ENCODE measurements at places on chromosomes 7 and 10. TPM values are rescaled to one million over a fixed set of nuclear protein-coding genes. Genes with fewer than 3 reads are reported as not detected.

GRCh38 chr10:122176232-122177213, 94.6 kb upstream of the BTBD16 start:
- peaks cover 58% of the 10 kb centered on the region for H3K4me1 ChIP-seq
- no peaks in the 10 kb centered on the region for H3K27me3 ChIP-seq
- no peak overlapping the region for H3K4me3 ChIP-seq
- peak overlapping the region; percentile 3 for H3K27ac ChIP-seq

- H3K27me3 ChIP-seq = no peaks in the 10 kb centered on the region
- 0 out of 2 replicates have a peak, but pooled peaks cover 3% of the 10 kb centered on the region for H3K4me1 ChIP-seq
- DNase-seq = no peak
- no peak overlapping the region for H3K4me3 ChIP-seq
These were observed 269.7 kb upstream of the NFE2L3 start for GRCh38 chr7:25882151-25882773.

GRCh38 chr10:29635711-29636144, 957 bp upstream of the SVIL start:
- no peak overlapping the region for H3K4me3 ChIP-seq
- no peaks in the 10 kb centered on the region for H3K27me3 ChIP-seq
- no peaks in the 10 kb centered on the region for H3K36me3 ChIP-seq

- no peak overlapping the region for H3K4me3 ChIP-seq
- DNase-seq = no peak
- H3K27me3 ChIP-seq = no peaks in the 10 kb centered on the region
- H3K4me1 ChIP-seq = no peaks in the 10 kb centered on the region
- H3K36me3 ChIP-seq = no peaks in the 10 kb centered on the region
These were observed 106.8 kb downstream of the WNT2 start for GRCh38 chr7:117216010-117216409.

- no peaks in the 10 kb centered on the region for H3K4me1 ChIP-seq
- no peak overlapping the region for H3K27ac ChIP-seq
- DNase-seq = no peak
- H3K27me3 ChIP-seq = no peaks in the 10 kb centered on the region
- no peaks in the 10 kb centered on the region for H3K36me3 ChIP-seq
These were observed 6.4 kb upstream of the MYL10 start for GRCh38 chr7:101635484-101635883.

DNA sequence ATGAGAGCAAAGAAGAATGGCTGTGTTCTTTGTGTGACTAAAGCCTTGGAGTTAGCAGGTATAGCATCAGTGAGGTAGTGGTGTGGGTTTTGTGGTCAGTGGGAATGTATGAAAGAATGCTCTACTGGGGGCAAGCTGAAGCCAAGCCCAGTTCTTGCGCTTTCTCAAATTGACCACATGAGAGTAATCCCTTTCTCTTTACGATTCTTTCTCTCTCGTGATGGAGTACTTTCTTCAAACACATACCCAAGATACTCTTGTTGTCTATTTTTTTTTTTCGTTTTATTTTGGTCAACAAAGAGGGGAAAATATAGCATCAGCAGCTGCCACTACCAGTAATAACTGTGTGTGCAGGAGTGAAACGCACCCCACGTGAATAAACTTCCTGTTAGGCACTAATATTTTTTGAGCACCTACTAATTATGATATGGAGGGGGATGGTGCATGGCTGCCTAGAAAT, 8.4 kb upstream of the PANK1 start:
- no peak overlapping the region for H3K4me3 ChIP-seq
- no peaks in the 10 kb centered on the region for H3K27me3 ChIP-seq
- H3K36me3 ChIP-seq = no peaks in the 10 kb centered on the region
- DNase-seq = no peak
- H3K4me1 ChIP-seq = no peaks in the 10 kb centered on the region
- no peak overlapping the region for H3K27ac ChIP-seq

DNA sequence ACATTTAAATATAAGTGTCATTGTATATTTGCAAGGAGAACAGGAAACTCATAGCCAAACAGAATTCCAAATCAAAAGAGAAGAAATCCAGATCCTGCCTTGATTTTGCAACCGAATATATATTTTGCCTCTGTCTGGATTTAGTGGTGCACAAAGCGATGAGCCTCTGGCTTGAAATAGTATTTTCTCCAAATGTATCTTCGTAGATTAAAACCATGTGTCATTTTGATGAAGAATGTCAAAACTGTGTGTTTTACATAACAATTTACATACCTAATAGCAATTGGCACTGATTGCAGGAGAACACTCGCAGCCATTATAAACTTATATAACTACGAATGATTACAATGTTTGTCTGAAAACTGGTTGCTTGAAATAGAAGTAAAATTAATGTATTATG, 156.4 kb downstream of the ARID5B start:
- no peak overlapping the region for H3K27ac ChIP-seq
- no peaks in the 10 kb centered on the region for H3K36me3 ChIP-seq
- DNase-seq = no peak
- H3K4me3 ChIP-seq = no peak overlapping the region

DNA sequence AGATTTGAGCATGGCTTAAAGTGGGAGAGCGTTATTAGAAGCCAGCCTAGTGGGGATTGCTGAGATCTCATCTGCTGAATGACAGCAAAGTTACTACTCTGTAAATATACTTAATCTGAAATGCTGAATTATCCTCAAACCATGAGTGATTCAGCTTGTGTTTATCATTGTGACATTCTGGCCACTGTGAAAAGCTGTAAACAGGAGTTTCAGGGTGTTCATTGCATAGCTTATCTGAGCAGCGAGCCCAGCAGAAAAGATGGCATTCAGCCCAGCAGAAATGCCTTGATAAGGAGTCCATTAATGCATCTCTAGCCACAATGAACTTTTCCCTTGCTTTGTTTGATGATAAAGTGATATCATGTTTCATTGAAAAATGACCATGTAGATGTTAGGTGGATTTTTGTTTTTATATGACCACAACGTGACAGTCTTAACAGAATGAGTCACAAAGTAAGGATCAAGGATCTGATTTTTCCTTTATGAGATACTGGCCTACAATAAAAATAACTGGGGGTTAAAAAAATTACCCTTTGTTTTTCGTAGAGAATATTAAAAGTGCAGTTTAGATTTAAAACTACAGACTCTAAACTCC, 7.8 kb downstream of the TES start:
- no peak overlapping the region for H3K27ac ChIP-seq
- no peaks in the 10 kb centered on the region for H3K27me3 ChIP-seq
- H3K4me3 ChIP-seq = no peak overlapping the region
- no peaks in the 10 kb centered on the region for H3K36me3 ChIP-seq
- no peak for DNase-seq

GRCh38 chr7:63998549-63998948, at the start of gene ZNF722:
Gene ZNF722 (plus strand): TSS chr7:63998849. CDS start chr7:63998962, 113 bp downstream.
- H3K4me3 ChIP-seq = no peak within 1 kb of the TSS
- no peaks in the 10 kb centered on the region for H3K4me1 ChIP-seq
- no peak within 1 kb of the TSS for H3K27ac ChIP-seq
- H3K36me3 ChIP-seq = peaks cover 7% of the 10 kb centered on the region

DNA sequence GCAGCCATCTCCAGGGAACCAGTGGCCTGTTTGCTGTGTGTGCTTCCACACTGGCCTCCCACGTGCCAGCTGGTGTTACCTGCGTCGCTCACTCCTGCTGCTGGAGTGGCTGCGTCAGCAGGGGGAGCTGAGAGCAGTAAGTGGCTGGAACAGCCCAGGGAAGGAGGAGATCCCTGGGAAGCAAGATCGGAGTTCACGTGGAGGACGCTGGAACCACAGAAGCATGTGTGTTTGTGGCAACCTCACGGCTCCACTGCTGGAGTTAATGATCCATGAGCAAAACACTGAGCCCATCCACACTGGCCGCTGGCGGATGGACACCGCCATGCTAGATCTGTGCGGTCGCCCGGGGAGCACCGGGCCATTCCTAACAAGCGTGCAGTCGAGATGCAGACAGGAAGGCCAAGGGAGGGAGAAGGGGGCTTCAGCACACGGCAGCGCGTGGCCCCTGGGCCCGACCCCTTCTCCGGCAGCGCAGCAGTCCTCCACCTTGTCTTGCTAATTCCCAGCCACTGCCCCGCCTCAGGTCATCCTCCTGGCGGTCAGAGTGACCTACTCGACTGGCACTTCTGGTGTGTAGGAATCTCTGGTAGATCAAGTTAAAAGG, 68.5 kb upstream of the EEPD1 start:
- H3K4me3 ChIP-seq = no peak overlapping the region

- no peaks in the 10 kb centered on the region for H3K4me1 ChIP-seq
- H3K36me3 ChIP-seq = no peaks in the 10 kb centered on the region
- H3K27ac ChIP-seq = no peak overlapping the region
These were observed 289.4 kb upstream of the IGFBP3 start for GRCh38 chr7:46210467-46210866.

DNA sequence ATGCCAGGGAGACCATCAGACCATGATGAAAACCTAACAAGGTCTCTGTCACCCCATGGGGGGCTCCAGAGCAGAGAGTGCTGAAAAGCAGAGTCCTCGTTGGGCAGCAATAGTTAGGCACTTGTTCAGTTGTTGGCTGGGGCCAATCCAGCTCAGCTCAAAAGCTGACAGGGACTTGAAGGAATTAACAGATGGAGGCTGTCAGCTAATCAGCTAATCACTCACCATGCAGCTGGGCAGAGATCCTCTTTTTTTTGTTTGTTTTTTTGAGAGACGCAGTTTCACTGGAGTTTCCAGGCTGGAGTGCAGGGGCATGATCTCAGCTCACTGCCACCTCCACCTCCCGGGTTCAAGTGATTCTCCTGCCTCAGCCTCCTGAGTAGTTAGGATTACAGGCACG, 18.1 kb downstream of the CEP55 start:
- DNase-seq = no peak
- H3K27ac ChIP-seq = no peak overlapping the region
- H3K4me3 ChIP-seq = no peak overlapping the region
- no peaks in the 10 kb centered on the region for H3K4me1 ChIP-seq
- no peaks in the 10 kb centered on the region for H3K27me3 ChIP-seq
- peaks cover 44% of the 10 kb centered on the region for H3K36me3 ChIP-seq

- no peaks in the 10 kb centered on the region for H3K27me3 ChIP-seq
- peak; percentile 64 for DNase-seq
- H3K27ac ChIP-seq = peak overlapping the region; percentile 96
- peak overlapping the region; percentile 92 for H3K4me3 ChIP-seq
These were observed 452 bp downstream of the ATE1 start for GRCh38 chr10:121927318-121927840.

- H3K27me3 ChIP-seq = no peaks in the 10 kb centered on the region
- no peak for DNase-seq
- H3K4me3 ChIP-seq = no peak overlapping the region
- H3K27ac ChIP-seq = no peak overlapping the region
- H3K4me1 ChIP-seq = peaks cover 17% of the 10 kb centered on the region
These were observed 51.2 kb downstream of the INSYN2A start for GRCh38 chr10:127145173-127145572.

GRCh38 chr7:53218730-53219504, 183.5 kb downstream of the POM121L12 start:
- H3K36me3 ChIP-seq = no peaks in the 10 kb centered on the region
- peaks cover 10% of the 10 kb centered on the region for H3K27me3 ChIP-seq
- peak; percentile 70 for DNase-seq

- no peaks in the 10 kb centered on the region for H3K4me1 ChIP-seq
- no peaks in the 10 kb centered on the region for H3K36me3 ChIP-seq
- H3K27me3 ChIP-seq = no peaks in the 10 kb centered on the region
- DNase-seq = no peak
- no peak overlapping the region for H3K4me3 ChIP-seq
These were observed 176.2 kb upstream of the ITGB1 start for GRCh38 chr10:33134011-33134751.

- H3K27me3 ChIP-seq = no peaks in the 10 kb centered on the region
- DNase-seq = no peak
- H3K36me3 ChIP-seq = no peaks in the 10 kb centered on the region
- H3K4me3 ChIP-seq = no peak overlapping the region
- no peak overlapping the region for H3K27ac ChIP-seq
These were observed 56.5 kb downstream of the AFAP1L2 start for GRCh38 chr10:114347791-114348190.

DNA sequence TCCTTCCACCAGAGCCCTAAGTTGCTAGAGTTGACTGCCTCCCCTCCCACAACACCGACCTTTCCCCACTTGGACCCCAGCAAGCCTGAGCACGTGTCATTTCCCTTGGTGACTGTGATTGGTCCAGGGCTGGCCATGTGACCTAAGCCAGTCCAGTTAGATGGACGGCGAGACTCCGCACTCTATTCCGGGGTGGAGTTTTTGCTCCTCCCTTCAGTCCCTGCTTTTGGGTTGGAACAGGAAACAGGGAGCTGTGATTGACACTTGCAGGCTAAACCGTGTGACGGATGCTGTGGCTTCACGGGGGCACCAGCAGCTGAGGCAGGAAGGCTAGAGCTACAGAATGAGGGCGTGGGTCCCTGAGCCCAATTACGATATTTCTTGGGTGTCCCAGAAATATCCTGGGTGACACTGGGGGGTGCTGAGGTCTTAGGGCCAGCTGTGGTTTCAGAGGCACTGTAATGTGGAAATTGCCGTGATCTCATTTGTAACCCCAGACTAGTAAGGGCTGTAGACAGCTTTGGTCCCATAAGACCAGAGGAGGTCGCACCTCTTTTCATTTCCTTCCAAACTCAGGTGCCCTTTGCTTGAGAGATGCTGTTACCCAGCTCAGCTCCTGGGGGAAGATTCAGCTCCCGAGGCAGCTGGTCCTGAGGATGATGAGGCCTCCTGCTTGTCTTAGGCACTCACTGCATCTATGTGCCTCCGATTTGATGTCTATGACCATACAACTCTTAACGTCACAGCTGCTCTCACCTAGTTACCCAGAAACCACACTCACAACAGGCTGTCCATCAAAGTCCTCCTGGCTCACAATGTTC, 102.7 kb upstream of the NPTX2 start:
- DNase-seq = peak; percentile 34
- no peaks in the 10 kb centered on the region for H3K36me3 ChIP-seq
- H3K27ac ChIP-seq = no peak overlapping the region
- H3K4me3 ChIP-seq = no peak overlapping the region
- H3K4me1 ChIP-seq = no peaks in the 10 kb centered on the region

DNA sequence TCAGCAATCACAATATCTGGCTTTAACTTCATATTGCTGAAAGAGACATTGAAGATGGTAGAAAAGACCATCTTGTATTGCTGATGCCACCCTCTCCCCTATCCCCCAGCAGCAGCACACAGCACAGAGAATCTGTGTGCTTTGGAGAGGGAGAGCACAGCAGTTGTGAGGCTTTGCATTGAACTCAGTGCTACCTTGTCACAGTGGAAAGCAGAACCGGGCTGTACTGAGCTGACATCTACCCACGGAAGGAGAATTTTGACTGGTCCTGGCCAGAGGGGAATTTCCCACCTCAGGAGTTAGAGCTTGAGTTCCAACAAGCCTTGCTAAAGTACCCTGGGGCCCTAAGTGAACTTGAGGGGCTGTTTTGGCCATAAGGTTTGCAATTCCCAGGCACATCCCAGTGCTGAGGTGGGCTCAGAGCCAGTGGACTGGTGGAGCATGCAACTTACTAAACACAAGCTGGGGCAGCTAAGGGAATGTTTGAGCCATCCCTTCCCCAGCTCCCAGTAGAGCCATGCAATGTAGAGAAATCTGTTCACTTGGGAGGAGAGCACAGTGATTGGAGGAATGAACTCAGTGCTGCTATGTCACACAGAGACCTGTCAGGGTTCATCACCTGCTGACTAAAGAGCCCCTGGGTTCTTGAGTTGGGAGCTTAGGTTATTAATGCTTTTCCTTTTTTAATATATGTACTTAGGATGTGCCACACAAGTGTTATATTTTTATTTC, 62.1 kb downstream of the OR13A1 start:
- DNase-seq = no peak
- H3K27ac ChIP-seq = no peak overlapping the region
- H3K36me3 ChIP-seq = no peaks in the 10 kb centered on the region
- H3K4me3 ChIP-seq = no peak overlapping the region
- no peaks in the 10 kb centered on the region for H3K4me1 ChIP-seq
- H3K27me3 ChIP-seq = no peaks in the 10 kb centered on the region

Gene NEUROG3
- not detected for total RNA-seq

Gene THSD7A
- total RNA-seq = 1.7 TPM

Gene GPER1
- total RNA-seq = not detected

Gene SEMA3A
- total RNA-seq = 54.5 TPM

Gene AMPH
- total RNA-seq = 9.4 TPM

Gene UPK3B
- total RNA-seq = 3.0 TPM

Gene UNCX
- not detected for total RNA-seq

Gene ATG9B
- total RNA-seq = 1.2 TPM

All from GM23338 (cell line).